Mesothelial cell of epicardium (in vitro differentiated cells): ENCODE measurements at places on chromosomes 2 and 18. TPM values are rescaled to one million over a fixed set of nuclear protein-coding genes. Genes with fewer than 3 reads are reported as not detected.

DNA sequence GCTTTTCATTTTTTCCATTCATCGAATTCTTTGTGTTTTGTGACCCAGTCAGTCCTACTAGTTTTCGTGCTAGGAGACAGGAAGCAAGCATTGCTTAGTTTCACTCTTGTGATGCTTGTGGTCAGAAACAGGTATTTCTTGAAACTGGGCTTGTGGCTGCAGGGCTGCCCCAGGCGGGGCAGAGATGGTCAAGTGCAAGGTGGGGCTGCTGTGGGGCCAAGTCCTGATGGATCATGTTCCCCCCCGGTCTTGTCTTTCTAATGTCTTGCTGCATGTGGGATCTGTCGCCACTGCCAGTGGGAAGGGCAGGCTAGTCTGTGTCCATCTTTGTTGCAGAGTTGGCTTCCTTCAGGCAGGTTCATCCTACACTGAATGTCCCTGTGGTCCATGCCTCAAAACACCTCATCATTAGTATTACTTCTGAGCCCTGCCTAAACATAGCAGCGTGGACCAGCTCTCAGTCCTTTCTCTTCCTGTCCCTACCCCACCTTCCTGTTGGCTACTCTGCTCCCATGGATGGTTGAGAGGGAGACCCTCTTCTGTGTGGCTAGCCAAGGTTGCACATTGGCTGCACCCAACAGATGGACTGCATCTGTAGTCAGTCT is 38.7 kb downstream of the INPP4A start:
- no peak for DNase-seq

DNA sequence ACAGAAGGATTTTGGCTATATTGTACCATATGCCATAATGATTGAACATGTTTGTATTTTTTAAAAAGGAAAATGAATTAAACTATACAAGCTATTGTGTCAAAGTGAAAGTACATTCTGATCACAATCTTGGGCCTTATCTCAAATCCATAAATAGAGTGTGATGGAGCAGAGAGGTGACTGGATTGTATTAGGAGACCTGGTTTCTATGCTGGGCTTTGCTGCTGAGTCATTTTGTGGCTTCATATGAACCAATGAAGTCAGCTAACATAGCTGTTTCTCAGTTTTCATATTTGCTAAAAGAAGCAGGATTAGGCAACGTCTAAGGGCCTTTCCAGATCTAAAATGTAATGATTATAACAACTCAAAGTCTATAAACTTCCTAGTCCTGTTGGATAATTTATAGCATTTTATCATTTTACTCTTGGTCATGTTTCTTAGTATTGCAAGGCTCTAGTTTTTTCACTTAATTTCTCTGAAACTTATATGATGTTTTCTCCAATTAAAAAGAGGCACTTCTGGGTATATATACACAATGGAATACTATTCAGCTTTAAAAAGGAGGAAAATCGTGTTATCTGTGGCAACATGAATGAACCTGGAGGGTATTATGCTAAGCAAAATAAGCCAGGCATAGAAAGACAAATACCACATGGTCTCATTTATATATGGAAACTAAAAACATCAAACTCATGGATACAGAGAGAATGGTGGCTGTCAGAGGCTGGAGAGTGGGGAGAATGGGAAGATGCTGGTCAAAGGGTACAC is 112.3 kb downstream of the MEP1B start:
- DNase-seq = no peak

EPAS1 gene
- 4.4 to 7.5 TPM (median 4.9 TPM) in 3 replicates for total RNA-seq

PARD6G gene
- 25.5 to 30.8 TPM (median 30.7 TPM) in 3 replicates for total RNA-seq

NT5DC4 gene
- total RNA-seq = not detected in 3 replicates

DNA sequence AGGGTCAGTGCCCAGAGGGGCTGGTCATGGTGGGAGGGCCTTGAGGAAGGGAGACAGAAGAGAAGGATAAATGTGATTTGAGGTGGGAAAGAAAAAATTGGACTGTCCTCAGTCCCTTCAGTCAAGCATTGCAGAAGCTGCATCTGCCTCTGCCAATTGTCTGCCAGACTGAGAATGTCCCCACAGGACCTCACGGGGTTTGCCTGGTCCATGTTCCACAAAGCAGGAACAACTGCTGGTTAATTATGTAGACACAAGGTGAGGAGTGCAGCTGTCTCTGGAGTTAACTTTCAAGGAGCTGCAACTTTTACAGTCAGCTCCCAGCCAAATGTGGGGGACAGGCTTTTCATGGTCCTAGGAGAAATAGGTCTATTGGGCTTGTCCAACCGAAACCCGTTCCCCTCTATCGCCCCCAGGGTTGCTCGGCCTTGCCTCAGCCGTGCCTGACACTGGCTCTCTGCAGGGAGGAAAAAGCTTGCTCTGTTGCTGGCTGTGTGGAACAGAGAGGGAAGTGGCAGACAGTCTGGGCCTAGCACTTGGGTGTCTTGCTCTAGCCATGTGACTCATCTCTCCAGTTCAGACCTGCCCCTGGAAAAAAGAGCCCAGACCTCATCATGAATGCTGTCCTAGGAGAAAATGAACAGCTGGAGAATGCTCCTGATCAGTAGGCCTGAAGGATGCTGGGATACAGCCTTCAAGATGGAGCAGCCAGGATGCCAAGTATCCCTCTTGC is 31.1 kb upstream of the PAX8 start:
- DNase-seq = no peak

DNA sequence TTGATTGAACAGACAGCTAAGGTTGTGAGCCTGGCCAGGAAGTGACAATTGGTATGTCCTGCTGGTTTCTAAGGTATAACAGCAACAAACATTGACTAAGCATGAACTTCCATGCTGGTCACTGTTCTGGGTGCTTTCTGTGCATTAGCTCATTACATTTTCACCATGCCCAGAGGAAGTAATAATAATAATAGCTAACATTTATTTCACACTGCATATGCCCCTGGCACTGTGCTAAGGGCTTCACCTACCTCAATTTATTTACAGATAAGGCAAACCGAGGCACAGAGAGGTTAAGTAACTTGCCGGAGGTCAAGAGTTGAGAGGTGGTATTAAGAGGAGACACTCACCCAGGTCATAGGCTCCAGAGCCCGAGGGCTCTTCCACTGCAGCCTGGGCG is 113.6 kb downstream of the PDCL3 start:
- no peak for DNase-seq

GALR1 gene
- total RNA-seq = not detected in 3 replicates

DNA sequence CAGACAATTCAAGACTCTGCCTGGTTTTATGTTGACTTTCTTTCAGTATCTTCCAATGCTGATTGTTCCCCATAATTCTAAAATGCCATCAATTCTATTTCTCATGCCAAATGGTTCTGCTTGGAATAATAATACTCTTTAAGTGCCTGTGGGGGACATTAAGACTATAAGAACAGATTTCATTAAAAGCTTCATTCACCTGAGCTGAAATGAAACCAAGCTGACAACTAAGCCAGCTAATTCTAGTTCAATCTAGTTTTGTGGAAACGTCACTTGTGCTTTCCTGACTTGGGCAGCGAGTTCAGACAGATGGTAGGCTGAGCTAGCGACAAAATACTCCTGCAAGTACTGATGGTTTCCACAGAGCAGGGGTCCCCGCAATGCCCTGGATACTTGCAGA is 491.1 kb upstream of the RAB6C start:
- no peak for DNase-seq

GRCh38 chr18:12049978-12050811 is 43.4 kb upstream of the ANKRD62 start:
- DNase-seq = no peak

- DNase-seq = no peak
Measured at GRCh38 chr18:48514786-48515185, 24.0 kb upstream of the CTIF start.

GRCh38 chr2:150279686-150280085 is 207.8 kb downstream of the RND3 start:
- no peak for DNase-seq

L3MBTL4 gene
- total RNA-seq = 15.9 to 18.5 TPM (median 17.5 TPM) in 3 replicates

GRCh38 chr2:207227062-207227748 is 61.5 kb upstream of the KLF7 start:
- no peak for DNase-seq

- DNase-seq = no peak
Measured at GRCh38 chr2:219464286-219465032, 29.8 kb downstream of the SPEG start.
